NCI-H2081 (cell line): ENCODE measurements at places on chromosomes 7 and 10.
A peak's percentile ranks its signal among the peaks of the same experiment; 100 is the strongest.

DNA sequence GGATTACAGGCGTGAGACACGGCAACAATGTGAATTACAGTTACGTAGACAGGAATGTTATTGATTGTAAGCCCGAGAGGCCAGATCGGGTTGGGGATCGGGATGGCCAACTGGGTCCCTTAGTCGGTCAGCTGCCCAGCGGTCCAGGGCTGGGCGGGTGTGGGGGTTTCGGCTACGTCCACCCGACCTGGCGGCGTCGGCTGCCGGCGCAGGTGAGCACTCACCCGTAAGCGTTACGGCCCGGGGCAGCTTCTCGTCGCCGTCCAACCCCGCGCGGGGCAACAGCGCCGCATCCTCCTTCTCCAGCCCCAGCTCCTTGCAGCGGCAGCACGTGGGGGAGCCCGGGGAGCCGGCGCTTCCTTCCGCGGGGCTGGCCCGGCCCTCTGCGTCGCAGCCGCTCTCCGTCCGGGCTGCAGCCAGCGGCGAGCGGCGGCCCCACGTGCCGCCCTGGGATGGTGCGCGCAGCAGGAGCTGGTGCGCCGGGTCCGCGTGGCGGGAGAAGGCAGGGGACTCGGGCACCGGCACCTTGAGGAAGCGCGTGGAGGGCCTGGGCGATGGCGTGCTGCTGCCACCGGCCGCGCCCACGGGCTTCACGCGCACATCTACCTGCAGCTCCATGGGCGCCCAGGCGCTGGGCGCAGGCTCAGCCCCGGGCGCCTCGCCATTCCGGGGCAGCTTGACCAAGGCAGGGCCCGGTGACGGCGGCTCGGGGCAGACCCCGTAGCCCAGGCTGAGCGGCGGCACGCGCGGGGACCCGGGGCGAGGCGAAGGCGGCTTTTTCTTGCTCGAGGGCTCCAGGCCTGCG lies 609 bp downstream of the KLRG2 start:
- peak; percentile 26 for DNase-seq

GRCh38 chr7:156002362-156003066 lies 190.3 kb upstream of the SHH start:
- no peak for DNase-seq

DNA sequence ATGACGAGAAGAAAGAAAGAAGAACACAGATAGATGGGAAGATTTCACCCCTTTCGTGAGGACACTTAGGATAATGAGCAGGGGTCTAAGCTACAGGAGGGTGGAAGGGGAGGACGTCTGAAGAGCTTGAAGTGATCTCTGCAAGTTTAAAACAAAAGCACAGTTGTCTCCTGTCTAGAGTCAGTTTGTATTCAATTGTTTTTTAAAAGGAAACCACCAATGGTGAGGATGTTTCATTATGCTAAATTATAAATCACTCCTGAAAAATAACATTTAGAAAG lies 85.9 kb downstream of the ADAM12 start:
- DNase-seq = no peak

- peak; percentile 71 for DNase-seq
Measured at GRCh38 chr10:132446661-132447445, 49.9 kb downstream of the PWWP2B start.

- DNase-seq = no peak
Measured at GRCh38 chr7:81869670-81870069, 99.8 kb upstream of the HGF start.

GRCh38 chr10:1524540-1524939 lies 212.8 kb downstream of the ADARB2 start:
- no peak for DNase-seq

GRCh38 chr7:43392638-43393330 lies 190.1 kb upstream of the STK17A start:
- no peak for DNase-seq

GRCh38 chr10:61301575-61301974 lies 151.6 kb downstream of the TMEM26 start:
- DNase-seq = no peak

DNA sequence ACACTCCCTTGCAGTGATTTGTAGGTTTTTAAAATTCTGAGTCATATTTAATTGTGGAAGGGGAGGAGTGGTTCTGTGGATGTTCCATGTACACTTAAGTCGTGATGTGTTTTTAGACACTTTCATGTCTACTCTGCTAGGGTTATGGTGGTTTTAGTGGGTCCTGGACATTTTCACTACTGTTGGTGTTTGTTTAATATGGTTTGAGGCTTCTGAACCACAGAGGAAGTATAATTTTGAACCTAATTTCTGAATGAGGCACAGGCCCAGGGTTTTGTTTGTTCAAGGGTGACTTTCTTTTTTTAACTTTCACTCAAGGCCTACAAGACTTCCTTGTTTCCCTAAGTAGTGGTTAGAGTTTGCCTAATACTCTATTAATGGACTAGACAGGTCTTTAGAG lies 13.3 kb downstream of the SLC26A5 start:
- DNase-seq = no peak

DNA sequence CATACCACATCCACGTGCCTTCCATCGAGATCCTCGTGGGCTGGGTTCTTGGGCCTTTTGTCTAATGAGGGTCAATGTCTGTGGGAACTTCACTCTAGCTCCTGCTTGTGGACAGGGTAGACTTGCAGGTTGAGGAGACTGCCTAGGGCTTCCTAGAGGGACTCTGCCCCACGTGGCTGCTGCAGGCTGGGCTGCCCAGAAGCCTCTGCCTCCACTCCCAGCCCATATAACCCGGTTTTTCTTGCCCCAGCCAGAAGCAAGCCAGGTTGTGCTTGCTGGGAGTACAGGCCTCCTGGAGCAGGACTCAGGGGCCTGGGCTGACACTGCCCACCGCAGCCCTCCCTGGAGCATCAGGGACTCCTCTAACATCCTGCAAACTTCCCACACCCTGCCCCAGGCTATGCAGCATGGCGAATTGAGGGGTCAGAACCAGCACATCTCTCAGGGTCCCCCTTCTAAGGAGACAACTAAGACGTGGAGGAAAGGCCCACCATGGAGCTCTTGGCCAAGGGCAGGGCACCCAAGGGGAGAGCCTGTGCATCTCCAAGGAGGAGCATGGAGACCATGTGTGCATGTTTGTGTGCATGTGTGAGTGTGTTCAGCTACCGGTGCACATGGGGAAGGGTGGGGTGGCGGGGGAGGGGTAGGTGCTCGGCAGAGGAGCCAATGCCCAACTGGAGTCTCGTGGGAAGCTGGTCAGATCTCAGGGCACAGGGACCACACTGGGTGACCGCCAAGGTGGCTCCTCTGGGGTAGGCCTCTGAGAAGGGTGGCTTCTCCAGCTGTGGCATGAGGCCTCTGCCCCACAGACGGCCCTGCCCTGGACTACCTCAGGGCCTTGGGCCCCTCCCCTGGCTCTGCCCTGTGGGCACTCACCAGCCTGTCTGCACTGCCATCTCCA lies 62.6 kb downstream of the RASGEF1A start:
- DNase-seq = no peak

GRCh38 chr7:151518105-151518946 lies 1.4 kb downstream of the RHEB start:
- peak; percentile 65 for DNase-seq

DNA sequence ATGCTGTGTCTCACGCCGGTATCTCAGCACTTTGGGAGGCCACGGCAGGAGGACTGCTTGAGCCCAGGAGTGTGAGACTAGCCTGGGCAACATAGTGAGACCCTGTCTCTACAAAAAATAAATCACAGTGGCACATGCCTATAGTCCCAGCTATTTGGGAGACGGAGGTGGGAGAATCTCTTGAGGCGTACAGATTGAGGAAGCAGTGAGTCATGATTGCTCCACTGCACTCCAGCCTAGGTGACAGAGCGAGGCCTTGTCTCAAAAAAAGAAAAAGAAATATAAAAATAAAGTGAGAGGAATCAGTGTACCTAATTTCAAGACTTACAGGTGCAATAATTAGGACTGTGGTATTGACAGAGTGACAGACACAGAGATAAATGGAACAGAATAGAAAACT lies 23.9 kb downstream of the SLC25A40 start:
- no peak for DNase-seq

DNA sequence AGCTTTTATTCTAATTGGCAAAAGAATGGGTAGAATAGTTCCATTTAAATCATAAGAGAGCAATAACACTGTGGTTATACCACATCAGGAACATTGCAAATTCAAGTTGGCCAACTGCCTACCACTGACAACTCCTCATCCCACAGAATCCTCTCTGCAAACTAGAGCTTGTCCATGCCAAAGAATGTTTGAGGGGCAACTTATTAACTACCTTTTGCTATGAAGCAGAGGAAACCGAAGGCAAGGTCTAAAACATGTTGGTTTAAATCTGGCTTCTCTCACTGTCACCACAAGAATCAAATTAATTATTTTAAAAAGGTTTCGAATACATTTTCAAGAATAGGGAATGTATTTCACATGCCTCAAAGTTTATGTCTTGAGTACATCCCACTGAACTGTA lies 36.0 kb downstream of the RHOBTB1 start:
- no peak for DNase-seq

GRCh38 chr10:26574783-26575182 lies 122.7 kb upstream of the PDSS1 start:
- DNase-seq = no peak

DNA sequence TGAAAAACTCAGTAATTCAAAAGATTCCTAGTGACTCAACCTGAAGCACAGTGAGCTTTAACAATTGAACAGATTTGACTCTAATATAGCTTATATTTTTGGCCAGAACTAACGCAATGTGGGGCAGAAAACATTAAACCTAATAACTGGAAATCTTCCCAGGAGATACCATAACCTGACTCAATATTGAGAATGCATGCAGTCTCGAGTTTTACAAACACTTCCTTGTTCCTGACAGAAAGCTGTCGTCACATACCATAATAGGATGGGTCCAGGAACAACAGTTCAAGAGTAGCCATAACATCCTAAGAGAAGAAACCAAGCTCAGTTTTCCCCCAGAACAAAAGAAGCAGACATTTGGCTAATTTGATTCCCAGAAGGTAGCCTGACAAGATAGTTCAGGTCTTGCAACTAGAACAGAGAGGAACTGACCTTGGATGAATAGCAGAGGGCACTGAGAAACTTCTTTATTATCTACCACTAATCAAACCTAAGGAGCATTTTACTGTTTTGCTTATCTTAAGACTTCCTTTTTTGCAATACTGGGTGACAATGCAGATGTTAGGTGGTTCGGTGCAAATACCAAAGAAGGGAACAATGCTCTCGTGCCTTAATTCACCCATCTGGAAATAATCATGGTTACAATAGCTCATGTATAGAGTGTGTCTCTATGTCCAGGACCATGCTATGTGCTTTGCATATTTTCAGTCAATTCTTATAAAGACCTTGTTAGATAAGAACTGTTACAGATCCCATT lies 38.6 kb upstream of the ACSL5 start:
- DNase-seq = no peak

GRCh38 chr10:59361663-59362143 lies 646 bp downstream of the FAM13C start:
- DNase-seq = no peak

- no peak for DNase-seq
Measured at GRCh38 chr7:151273651-151274390, 25.3 kb upstream of the SMARCD3 start.

DNA sequence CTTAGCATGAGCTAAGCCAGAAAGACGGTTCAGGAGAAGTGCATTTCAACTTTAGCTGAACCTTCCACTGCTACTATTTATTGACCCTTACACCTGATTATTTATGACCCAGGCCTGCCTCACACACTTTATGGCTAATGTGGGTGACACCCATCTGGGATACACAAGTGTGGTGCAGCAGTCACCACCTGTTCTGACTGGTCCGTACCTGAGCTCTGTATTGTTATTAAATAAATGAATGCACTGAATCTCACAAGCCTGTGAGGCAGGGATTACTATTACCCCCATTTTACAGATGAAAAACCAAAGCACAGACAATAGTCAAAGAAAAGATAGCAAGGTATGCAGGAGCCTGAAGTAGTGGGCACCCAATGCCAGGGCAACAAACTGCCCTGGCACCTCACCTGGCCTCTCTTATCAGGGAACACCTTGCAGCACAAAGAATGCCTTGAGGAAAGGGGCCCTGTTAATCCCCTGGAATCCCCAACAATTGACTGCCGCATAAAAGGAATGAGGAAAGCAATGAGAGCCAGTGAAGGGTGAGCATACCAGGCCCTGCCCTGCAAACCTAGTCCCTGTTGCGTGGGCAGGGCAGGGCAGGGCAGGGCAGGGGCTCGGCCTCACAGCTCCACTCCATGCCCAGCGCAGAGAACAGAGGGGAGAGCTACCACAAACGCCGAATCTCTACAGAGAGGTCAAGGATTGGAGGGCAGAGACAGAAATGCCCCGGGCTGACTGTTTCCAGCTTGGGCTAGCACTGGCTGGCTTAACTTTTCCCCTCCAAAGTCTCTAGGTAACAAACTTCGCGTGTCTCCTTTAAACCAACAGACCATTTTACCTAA lies 1.3 kb downstream of the ANXA11 start:
- DNase-seq = no peak

- DNase-seq = no peak
Measured at GRCh38 chr10:35561715-35562114, 43.4 kb upstream of the GJD4 start.

- no peak for DNase-seq
Measured at GRCh38 chr7:152050547-152050971, 25.1 kb downstream of the GALNT11 start.

DNA sequence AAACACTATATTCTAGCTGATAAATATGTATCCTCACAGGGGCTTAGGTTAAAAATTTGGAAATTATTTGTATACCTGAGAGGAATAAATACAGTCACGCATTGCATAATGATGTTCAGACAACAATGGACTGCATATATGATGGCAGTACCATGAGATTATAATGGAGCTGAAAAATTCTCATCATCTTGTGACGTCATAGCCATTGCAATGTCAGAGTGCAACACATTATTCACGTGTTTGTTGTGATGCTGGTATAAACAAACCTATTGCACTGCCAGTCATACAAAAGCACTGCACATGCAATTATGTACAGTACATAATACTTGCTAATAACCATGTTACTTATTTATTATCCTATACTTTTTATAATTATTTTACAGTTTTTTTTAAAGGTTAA lies 31.4 kb downstream of the STEAP1B start:
- no peak for DNase-seq

DNA sequence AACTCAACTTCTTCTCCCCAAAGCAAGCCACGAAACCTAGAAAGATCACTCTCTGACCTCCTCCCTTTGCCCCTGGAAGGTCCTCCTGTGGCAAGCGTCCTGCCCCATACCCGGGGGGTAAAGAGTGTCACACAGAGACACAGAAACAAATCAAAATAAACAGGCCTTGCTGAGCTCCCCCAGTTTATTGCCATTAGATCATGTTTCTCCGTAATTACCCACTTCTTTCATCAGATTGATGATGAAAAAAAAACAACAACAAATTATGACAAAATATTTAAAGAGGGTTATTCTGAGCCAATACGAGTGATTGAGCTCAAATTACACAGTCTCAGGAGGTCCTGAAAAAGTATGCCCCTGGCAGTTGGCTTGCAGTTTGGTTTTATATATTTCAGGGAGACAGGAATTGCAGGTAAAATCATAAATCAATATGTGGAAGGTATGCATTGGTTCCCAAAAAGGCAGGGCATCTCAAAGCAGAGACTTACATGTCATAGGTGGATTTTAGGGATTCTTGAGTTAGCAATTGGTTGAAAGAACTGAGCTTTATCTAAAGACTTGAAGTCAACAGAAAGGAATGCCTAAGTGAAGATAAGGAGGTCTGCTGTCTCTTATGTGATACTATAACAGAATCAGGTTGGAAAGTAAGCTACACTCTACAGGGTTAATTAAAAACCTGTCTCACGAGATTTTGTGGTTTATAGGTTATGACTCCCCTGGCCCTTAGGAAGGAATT lies 86.2 kb downstream of the APBB1IP start:
- no peak for DNase-seq

GRCh38 chr7:121410829-121411596 lies 14.9 kb upstream of the FAM3C start:
- no peak for DNase-seq
